Gastroesophageal sphincter (tissue), 4 donors: ENCODE measurements at places on chromosomes 4 and X.
A peak's percentile ranks its signal among the peaks of the same experiment; 100 is the strongest.

GRCh38 chr4:165537028-165537648, 158.3 kb downstream of the CPE start:
- H3K4me3 ChIP-seq = no peak overlapping the region
- peak; percentile 51 for ATAC-seq
- H3K4me1 ChIP-seq = peaks cover 17% of the 10 kb centered on the region
- no peaks in the 10 kb centered on the region for H3K27me3 ChIP-seq
- H3K36me3 ChIP-seq = no peaks in the 10 kb centered on the region

GRCh38 chr4:8701126-8702019, 108.8 kb downstream of the CPZ start:
- H3K4me3 ChIP-seq = no peak overlapping the region
- no peak for ATAC-seq
- no peak overlapping the region for H3K27ac ChIP-seq
- no peaks in the 10 kb centered on the region for H3K36me3 ChIP-seq
- no peaks in the 10 kb centered on the region for H3K4me1 ChIP-seq

DNA sequence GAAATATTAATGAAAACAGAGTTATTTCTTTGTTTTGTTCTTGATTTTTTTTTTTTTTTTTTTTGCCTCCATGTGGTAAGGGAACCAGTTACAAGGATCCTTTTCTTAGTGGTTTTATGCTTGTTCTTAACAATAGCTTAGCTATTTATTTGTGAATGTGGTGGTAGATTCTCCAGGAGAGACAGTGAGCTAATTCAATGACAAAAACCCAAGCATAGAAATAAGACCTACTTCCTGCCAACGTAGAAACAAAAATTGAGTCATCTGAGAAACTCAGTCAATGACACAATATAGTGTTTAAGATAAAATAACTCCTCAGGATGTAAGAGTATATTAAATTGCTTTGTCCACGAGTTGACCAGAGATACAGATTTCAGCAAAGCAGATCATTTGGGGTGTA, 863.8 kb upstream of the PABPC4L start:
- ATAC-seq = no peak
- H3K27ac ChIP-seq = no peak overlapping the region
- H3K36me3 ChIP-seq = no peaks in the 10 kb centered on the region
- H3K27me3 ChIP-seq = no peaks in the 10 kb centered on the region

DNA sequence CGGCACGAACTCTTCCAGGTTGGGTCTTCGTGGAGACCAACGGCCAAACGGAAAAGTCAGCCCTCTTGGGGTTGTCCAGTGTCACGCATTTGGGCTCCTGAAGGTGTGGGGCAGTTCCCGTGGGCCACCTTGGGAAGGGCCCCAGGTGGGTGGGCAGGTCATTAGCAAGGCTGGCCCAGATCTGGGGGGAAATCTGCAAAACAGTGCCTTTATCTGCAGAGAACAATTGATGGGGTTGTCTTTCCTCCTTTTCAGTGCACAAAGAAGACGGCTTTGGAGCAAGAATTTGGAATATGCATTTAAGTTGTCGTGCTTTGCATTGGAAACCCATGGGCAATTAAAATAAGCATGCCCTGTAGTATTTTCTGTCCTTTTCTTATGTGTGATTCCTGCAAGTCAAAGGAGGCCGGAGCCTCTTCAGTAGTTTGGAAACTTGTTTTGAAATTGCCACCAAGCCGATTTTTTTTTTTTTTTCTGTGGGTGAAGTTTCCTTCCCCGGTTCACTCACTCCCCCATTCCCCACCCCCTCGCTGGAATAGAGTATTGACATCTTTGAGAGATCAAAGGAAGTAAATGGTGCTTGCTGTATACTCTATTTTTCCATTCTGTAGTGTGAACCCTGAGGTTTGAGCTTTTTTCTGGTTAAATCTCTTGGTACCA, 9.8 kb downstream of the ZIC3 start:
- no peak for ATAC-seq
- H3K4me3 ChIP-seq = no peak overlapping the region
- H3K36me3 ChIP-seq = no peaks in the 10 kb centered on the region
- no peaks in the 10 kb centered on the region for H3K4me1 ChIP-seq
- H3K27me3 ChIP-seq = peaks cover 62% of the 10 kb centered on the region
- no peak overlapping the region for H3K27ac ChIP-seq

DNA sequence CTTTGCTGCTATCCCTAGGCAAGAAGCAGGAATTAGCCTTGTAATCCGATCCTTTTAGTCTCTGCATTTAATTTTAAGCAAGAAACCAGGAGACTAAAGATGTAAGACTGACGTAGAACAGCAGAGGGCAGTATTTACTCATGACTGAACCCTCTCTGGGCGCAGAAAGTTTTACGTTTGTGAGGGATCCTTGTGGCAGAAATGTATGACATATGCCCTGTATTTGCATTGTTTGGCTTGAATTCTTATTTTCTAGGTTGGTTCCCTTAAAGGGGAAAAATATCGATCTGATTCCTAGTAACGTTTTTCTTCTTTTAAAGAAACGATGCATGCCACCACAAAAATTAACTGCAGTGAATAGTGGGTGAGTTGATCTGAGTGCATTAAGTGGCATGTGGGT, 1.3 kb upstream of the FAT4 start:
- H3K27me3 ChIP-seq = no peaks in the 10 kb centered on the region
- peak overlapping the region; percentile 91 for H3K27ac ChIP-seq
- H3K36me3 ChIP-seq = no peaks in the 10 kb centered on the region
- H3K4me3 ChIP-seq = no peak overlapping the region
- no peaks in the 10 kb centered on the region for H3K4me1 ChIP-seq
- ATAC-seq = no peak

GRCh38 chr4:71334465-71334882, 4.3 kb upstream of the SLC4A4 start:
- H3K4me1 ChIP-seq = no peaks in the 10 kb centered on the region
- no peak for ATAC-seq
- H3K27me3 ChIP-seq = no peaks in the 10 kb centered on the region
- no peak overlapping the region for H3K4me3 ChIP-seq
- H3K27ac ChIP-seq = no peak overlapping the region

GRCh38 chr4:174213731-174214100, 69.8 kb downstream of the FBXO8 start:
- no peak overlapping the region for H3K27ac ChIP-seq
- H3K27me3 ChIP-seq = peaks cover 93% of the 10 kb centered on the region
- H3K4me3 ChIP-seq = no peak overlapping the region
- no peak for ATAC-seq
- no peaks in the 10 kb centered on the region for H3K36me3 ChIP-seq

DNA sequence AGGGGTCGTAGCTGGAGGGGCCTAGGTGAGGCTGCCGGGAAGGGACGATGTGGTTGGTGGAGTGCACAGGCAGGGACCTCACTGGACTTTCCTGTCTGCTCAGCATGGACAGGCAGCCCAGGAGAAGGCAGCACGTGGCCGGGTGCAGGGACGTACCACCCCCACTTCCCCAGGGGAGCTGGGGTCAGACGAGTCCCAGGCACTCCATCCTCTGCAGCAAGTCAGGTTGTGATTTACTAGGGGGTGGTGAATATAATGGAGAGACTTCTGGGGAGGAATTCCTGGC, 1.5 kb upstream of the CTBP1 start:
- H3K36me3 ChIP-seq = no peaks in the 10 kb centered on the region
- no peak for ATAC-seq
- no peak overlapping the region for H3K27ac ChIP-seq
- no peaks in the 10 kb centered on the region for H3K27me3 ChIP-seq
- peaks cover 9% of the 10 kb centered on the region for H3K4me1 ChIP-seq
- H3K4me3 ChIP-seq = no peak overlapping the region

GRCh38 chr4:63214076-63214475, 1195.2 kb downstream of the TECRL start:
- no peak overlapping the region for H3K4me3 ChIP-seq
- no peaks in the 10 kb centered on the region for H3K27me3 ChIP-seq
- H3K27ac ChIP-seq = no peak overlapping the region
- H3K36me3 ChIP-seq = no peaks in the 10 kb centered on the region
- no peak for ATAC-seq

DNA sequence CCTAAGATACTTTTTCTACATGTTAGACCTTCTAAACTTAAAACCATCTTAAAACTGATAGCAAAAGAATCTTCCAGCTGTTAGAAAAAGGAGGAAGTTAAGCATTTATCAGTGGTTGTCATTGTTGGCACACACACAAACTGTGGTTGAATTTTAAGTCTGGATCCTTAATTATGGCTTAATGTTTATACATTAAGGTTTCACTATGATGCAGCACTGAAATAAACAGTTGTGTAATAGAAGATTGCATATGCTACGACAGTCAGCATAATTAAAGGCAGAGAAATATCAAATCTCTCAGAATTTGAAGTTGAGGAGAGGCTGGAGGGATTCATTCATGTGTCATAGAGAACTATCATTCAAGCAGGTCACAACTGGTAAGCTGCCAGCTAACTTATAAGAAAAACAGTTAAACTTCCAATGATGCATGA, 32.3 kb downstream of the ADGRA3 start:
- no peaks in the 10 kb centered on the region for H3K36me3 ChIP-seq
- no peak for ATAC-seq
- peaks cover 2% of the 10 kb centered on the region for H3K4me1 ChIP-seq
- no peaks in the 10 kb centered on the region for H3K27me3 ChIP-seq
- no peak overlapping the region for H3K27ac ChIP-seq

GRCh38 chr4:170854097-170854496, 764.3 kb upstream of the AADAT start:
- H3K4me1 ChIP-seq = no peaks in the 10 kb centered on the region
- H3K27me3 ChIP-seq = no peaks in the 10 kb centered on the region
- H3K36me3 ChIP-seq = no peaks in the 10 kb centered on the region
- H3K27ac ChIP-seq = no peak overlapping the region
- H3K4me3 ChIP-seq = no peak overlapping the region

DNA sequence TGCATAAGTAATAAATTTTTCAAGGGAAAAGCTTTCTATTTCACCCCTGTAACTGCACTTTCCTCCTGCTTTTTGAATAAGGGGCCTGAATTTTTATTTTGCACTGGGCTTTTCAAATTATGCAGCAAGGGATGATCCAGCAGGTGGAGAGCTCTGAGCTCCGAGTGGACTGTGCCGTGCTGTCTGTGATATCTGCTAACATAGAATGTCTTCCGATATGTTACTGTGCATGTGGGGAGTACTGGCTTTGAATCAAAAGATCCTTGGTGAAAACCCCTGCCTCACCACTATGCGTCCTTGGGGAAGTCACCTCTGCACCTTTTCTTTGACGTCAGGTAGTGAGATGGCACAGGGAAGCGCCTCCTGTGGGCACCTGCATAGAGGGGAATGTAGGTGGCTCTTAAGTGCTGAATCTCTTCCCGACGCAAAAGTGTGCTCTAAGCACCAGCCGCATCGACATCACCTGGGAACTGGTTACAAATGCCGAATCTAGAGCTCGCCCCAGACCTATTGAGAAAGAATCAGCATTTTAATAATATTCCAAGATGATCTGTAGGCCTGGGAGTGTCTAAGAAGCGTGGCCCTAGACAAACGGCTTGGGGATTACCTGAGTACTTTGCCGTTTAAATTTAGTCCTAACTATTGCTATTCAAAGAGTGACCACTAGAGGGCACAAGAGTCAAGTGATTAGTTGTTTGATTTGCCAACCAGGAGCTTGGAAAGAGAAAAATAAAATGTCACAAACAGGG, 19.2 kb upstream of the WFS1 start:
- ATAC-seq = peak; percentile 43
- H3K4me1 ChIP-seq = no peaks in the 10 kb centered on the region
- H3K27me3 ChIP-seq = peaks cover 41% of the 10 kb centered on the region
- H3K4me3 ChIP-seq = no peak overlapping the region

DNA sequence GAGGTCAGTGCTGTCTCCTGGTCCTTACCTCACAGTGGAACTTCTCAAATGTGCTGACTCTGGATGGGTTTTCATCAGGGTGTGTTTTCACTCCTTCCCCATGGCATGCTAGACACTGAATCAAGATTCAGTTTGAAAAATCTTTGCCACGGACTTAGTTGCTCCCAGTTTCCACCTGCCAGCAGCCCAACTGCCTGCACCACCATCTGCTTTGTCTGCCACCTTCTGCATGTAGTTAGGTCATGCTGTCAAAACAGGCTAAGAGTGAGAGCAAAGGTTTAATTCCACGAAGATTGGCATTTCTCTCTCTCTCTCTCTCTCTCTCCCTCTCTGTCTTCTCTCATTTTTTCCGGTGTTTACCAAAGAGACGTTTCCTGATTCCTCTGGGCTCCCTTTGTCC, 258.0 kb upstream of the EDNRA start:
- H3K36me3 ChIP-seq = no peaks in the 10 kb centered on the region
- H3K4me1 ChIP-seq = no peaks in the 10 kb centered on the region
- ATAC-seq = no peak
- no peak overlapping the region for H3K4me3 ChIP-seq
- no peaks in the 10 kb centered on the region for H3K27me3 ChIP-seq

DNA sequence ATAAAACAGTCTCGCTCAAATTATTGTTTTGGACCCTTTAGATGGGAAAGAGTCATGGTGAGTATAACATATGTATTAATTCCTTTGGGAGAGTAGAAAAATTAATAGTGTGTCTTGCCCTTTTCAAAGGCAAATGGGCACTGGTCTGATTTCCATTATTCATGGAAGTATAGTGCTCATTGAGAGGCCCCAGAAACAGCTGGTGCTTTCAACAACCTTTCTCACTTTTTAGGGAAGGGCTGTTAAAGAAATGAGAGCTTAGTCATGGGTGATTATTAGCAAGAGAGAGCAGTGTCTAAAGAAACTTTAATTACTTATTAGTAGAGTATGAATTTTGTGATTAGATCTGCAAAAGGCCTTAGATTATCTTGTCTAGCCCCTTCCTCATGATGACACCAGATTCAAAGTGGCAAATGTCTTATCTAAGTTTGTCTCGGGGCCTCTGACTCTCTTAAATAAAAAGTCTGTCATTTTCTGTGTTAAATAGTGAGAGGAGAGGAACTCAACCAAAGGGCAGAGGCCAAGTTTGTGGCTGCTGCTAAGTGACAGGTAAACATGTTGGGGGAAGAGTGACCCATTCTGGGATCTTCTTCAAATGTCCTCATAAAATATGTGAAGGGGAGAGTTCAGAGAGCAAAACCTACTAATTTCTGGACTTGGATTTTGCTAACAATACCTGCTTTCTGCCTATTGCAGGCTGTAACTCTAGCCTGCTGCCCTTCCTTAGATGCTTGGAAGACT, 110.6 kb downstream of the REPS2 start:
- no peaks in the 10 kb centered on the region for H3K27me3 ChIP-seq
- H3K4me3 ChIP-seq = no peak overlapping the region
- H3K36me3 ChIP-seq = no peaks in the 10 kb centered on the region
- H3K4me1 ChIP-seq = no peaks in the 10 kb centered on the region
- no peak for ATAC-seq

- no peaks in the 10 kb centered on the region for H3K4me1 ChIP-seq
- no peaks in the 10 kb centered on the region for H3K27me3 ChIP-seq
- no peak overlapping the region for H3K27ac ChIP-seq
Measured at GRCh38 chrX:131778269-131779218, 234.7 kb downstream of the OR13H1 start.

DNA sequence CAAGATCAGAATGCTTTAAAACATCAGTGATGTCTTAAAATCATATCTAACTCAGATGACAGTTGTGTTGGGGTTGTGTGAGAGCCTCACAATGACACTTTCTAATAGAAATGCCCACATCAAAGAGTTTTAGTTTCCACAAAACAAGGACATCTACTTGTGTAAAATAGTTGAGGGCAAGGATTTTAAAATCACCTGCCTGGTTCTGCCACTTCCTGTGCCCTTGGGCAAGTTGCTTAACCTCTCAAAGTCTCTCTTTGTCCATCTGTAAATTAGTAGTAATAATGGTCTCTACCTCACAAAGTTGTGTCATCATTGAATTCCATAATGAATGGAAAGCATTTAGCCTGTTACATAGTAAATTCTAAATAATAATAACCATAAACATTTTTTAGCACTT, 41.9 kb upstream of the RELL1 start:
- H3K4me3 ChIP-seq = no peak overlapping the region
- no peak for ATAC-seq
- no peaks in the 10 kb centered on the region for H3K36me3 ChIP-seq

- no peak overlapping the region for H3K27ac ChIP-seq
- no peak for ATAC-seq
- no peaks in the 10 kb centered on the region for H3K36me3 ChIP-seq
Measured at GRCh38 chr4:24611575-24611974, 27.2 kb upstream of the DHX15 start.

- H3K4me1 ChIP-seq = no peaks in the 10 kb centered on the region
- H3K27ac ChIP-seq = no peak overlapping the region
Measured at GRCh38 chrX:129773649-129774458, 5.9 kb upstream of the SASH3 start.
